ENCODE measurements at places on chromosomes 7 and 10.

- no peak for DNase-seq
Observed at GRCh38 chr7:151308791-151309190, 32.8 kb upstream of the NUB1 start.

GRCh38 chr10:73887294-73888039, 13.1 kb upstream of the CAMK2G start:
- peak; percentile 72 for DNase-seq

DNA sequence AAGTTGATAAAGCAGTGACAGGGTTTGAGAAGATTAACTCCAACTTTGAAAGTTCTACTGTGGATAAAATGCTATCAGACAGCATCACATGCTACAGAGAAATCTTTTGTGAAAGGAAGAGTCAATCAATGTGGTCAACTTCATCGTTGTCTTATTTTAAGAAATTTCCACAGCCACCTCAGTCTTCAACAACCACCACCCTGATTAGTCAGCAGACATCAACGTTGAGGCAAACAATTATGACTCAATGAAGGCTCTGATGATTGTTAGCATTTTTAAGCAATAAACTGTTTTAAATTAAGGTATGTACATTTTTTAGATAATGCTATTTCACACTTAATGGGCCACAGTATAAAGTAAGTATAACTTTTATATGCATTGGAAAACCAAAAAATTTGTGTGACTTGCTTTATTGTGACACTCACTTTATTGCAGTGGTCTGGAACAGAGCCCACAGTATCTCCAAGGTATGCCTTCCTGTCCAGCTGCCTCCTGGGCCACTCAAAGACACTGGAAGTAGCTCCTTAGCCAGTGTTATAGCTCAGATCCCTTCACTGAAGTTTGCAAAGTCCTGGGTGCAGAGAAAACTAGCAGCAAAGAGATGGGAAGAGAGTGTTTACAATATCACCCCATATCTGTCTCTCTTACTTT, 293.1 kb downstream of the ARHGAP12 start:
- DNase-seq: no peak

- no peak for DNase-seq
Observed at GRCh38 chr7:54778696-54779540, 19.9 kb upstream of the SEC61G start.

DNA sequence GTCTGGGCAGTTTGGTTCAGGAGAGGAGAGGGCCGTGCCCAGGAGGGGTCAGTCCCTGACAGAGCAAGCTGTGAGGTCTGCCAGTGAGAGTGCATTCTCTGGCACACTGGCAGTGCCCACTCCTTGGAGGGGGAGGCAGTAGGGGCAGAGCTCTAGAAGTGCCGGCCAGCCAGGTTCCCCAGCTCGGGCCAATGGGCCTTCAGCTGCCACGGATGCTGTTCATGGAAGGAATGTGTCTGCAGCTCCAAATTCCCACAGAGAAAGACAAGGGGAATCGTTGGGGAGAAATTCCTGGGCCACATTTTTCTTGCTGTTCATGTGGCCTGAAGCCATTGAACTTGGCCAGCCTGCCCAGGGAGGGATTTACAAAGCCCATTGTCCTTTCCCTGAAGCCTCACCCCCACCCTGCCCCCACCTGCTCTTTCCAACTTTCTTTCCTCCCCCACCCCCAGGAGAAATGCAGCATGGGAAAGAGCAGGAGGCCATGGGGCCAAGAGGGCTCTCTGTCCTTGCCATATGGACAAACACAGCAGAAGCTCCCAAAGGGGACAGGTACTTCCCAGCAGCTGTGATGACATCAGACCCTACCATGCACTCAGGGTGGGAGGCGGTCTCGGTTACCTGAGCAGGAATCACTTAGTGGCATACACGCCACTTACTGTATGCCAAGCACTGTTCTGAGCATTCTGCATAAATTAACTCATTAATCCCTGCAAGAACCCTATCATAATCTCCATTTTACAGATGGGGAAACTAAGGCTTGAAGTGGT, 70.7 kb downstream of the ARHGAP22 start:
- no peak for DNase-seq

Measured in substantia nigra (tissue), 51 donors.